ENCODE measurements at places on chromosomes 3 and 15. TPM values are rescaled to one million over a fixed set of nuclear protein-coding genes. Genes with fewer than 3 reads are reported as not detected.

The AADACL2 gene
- not detected for total RNA-seq

The SCN11A gene
- not detected for total RNA-seq

The BNIP2 gene
- 69.9 TPM for total RNA-seq

The SAMMSON gene
- total RNA-seq, result not detected

The CLDN11 gene
- total RNA-seq, result 0.20 TPM

The HDC gene
- not detected for total RNA-seq

The CEP97 gene
- 5.4 TPM for total RNA-seq

The SLC2A2 gene
- not detected for total RNA-seq

The C3orf49 gene
- not detected for total RNA-seq

The ROPN1B gene
- total RNA-seq, result not detected

The DNAH12 gene
- 0.03 TPM for total RNA-seq

The BLM gene
- total RNA-seq, result 11.7 TPM

The CEMIP gene
- 1.5 TPM for total RNA-seq

The SKOR1 gene
- 0.05 TPM for total RNA-seq

The UROC1 gene
- not detected for total RNA-seq

The GPR27 gene
- 3.1 TPM for total RNA-seq

The POTEB3 gene
- not detected for total RNA-seq

The C3orf22 gene
- total RNA-seq, result not detected

Measured in A549 treated with CORT108297 at 1 μM for 4 hours (cell line).